Colonic mucosa (tissue), 4 donors: ENCODE measurements at places on chromosomes 16 and 17.

GRCh38 chr17:58968426-58969061, 138.1 kb downstream of the TRIM37 start:
- DNase-seq, result no peak

DNA sequence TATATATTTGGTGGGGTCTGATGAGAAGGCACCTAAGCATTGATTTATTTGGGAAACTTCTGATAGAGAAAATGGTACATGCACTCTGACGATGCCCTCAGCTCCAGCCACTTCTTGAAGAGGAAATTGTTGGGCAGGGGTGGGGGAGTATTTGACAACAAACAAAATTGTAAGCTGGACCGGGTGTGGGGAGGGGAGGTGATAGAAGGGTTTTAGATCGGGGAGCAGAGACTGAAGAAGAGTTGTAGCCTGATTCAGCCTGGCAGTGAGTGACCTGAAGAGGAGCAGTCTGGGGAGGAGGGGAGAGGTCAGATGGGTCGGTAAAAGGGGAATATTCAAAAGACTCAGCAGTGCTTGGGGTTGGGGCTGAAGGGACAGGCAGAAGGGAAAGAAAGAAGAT, 2284.7 kb downstream of the TP53TG3F start:
- no peak for DNase-seq

- DNase-seq, result no peak
Measured at GRCh38 chr17:11944587-11944986, 52.7 kb downstream of the ZNF18 start.

GRCh38 chr16:13439766-13440165, 480.2 kb upstream of the ERCC4 start:
- no peak for DNase-seq

DNA sequence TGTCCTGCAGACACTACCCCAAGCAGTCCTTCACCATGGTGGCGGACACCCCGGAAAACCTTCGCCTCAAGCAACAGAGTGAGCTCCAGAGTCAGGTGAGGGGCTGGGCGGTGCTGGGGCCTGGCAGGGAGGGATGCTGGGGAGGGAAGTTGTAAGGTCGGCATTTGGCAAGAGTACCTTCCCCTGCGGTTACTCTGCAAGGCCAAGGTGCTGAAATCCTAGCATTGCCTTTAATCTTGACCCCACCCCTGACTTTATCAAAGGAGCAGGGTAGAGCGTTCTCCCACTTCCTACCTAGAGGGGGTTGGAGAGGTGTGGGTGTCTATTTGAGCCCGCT, 20.5 kb downstream of the LASP1 start:
- DNase-seq, result no peak

GRCh38 chr17:16304830-16305229, 48.4 kb downstream of the CENPV start:
- no peak for DNase-seq

DNA sequence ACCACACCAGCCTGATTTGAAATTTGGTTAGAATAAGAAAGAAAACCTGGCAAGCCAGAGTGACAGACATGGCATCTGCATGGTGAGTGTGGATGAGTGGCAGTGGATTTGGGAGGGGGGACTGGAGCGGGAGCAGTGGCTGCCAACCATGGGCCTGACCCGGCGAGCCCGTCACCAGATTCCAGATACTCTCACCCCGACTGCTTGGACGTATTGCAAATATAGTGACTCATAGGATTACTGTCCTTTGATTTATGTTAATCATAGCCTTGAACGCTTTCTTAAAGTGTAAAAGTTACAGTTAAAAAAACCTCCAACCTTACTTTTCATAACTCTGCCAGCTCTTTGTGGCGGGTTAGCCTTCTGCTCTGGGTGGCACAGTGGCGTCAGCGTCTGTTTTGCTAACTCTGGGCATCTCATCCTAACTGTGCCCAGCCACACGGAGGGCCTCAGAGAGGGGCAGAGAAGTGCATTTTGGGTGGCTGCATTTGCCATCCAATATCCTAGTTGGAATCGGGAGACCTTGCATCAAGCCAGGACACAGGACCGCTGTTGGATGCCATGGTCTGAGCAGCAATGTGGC, 26.8 kb upstream of the FOXK2 start:
- no peak for DNase-seq

GRCh38 chr17:30000755-30001257, 59.4 kb downstream of the EFCAB5 start:
- no peak for DNase-seq

DNA sequence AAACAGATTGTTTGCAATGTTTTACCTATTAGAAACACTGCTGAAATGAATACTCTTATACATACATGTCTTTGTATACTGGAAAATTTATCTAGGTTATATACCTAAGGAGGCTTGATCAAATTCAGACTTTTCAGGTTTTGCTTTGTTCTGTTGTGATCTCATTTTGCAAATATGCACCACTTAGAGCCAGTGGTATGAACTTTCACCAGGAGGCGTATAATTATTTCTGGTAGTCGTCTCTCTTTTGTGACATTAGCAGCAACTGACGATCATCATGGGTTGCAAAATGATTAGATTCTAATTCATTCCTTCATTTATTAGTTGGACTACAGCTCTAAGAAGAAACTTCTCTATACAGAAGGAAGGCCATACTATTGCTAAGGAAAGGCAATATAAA, 26.9 kb downstream of the AP1G1 start:
- no peak for DNase-seq

GRCh38 chr16:83685615-83686165, 122.1 kb upstream of the HSBP1 start:
- DNase-seq, result no peak

DNA sequence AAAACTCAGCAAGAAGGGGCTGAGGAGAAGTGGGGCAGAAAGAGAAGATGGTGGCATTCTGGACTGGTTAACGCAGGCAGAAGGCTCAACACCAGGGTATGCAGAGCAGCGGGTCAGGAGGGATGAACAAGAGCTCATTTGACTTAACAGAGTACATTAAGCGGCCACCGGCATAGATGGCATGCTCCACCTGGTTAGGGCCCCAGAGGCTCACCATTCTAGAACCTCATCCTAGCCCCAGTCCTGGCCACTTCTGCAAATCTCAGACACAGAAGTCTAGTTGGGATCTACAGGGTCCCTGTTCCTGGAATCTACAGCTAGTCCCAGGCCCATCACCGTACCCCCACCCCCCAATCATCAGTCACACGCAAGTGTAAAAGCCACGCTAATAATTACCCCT, 1.7 kb upstream of the MYO1C start:
- DNase-seq, result no peak

- DNase-seq, result no peak
Measured at GRCh38 chr16:82852388-82853008, 225.7 kb downstream of the CDH13 start.

DNA sequence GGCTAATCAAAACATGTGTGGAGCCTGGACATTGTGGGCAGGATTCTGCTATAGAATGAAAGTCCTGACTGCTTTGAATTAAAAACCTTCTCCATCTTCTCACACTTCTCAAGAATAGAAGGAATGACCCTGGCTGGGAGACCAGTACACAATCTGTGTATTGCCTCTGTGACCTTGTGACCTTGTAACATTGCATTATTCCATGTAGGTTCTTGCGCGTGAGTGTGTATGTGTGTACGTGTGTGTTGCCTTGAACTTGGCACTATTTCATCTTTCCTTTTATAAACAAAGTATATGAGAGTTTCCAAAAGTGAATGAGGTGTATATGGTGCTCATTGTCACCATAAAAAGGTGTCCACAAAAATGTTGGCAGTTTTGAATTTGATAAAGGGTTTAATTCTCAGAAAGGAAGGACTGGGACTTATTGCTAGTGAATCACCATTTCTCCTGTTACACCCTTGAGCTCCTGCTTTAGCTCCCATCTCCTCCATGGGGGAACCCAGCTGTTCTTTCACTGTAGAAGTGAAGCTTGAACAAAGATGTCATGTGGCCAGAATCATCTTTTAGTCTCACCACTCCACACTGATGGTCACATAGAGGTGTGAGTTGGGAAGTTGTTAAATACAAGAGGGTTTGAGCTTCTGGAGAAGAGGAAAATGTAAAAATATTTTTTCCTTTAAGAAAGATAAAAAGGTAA, 244.9 kb downstream of the FTO start:
- no peak for DNase-seq

DNA sequence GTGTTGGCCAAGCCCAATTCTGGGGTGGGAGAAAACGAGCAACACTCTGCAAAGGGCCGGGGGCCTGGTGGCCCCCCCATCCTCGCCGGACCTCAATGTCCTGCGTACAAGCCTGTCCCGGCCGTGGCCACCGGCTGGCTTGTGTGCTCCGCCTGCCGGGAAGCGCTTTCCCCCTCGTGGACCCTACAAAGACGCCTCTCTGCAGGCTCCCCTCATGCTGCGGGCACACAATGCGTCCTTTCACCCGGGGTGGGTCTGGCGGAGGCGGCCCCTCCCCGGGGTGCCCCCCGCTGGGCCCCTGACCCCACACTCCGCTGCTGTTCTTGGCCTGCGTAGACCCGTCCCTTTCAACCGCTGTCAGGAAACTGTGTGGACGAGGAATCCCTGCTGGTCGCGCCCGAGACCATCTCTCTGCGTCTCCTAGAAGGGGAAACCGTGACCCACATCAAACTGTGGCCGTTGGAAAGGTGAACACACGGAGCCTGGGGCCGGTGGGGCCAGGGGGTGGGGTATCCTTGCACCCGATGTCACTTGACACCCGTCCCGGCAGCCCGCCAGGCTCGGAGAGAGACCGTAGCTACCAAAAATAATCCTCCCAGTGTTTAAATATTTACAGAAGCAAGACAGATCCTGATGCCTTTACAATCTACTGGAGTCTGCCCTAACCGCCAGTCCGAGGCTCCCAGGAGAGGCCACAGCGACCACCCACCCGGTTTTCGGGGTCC, 43.6 kb downstream of the TBC1D16 start:
- peak; percentile 84 for DNase-seq

GRCh38 chr17:20930081-20930760, 112.6 kb downstream of the USP22 start:
- no peak for DNase-seq

GRCh38 chr17:55303701-55304145, 39.0 kb downstream of the HLF start:
- DNase-seq, result no peak

GRCh38 chr17:77769215-77769614, 189.3 kb upstream of the TNRC6C start:
- DNase-seq, result no peak

GRCh38 chr16:85172455-85173145, 60.3 kb upstream of the CIBAR2 start:
- peak; percentile 37 for DNase-seq

GRCh38 chr17:79612468-79613194, 1.8 kb upstream of the RBFOX3 start:
- DNase-seq, result peak; percentile 57
